Activated T-cell treated with anti-CD3 and anti-CD28 coated beads, Interleukin-2, amount 50 U/mL, for 24 hours (primary cell): ENCODE measurements at places on chromosomes 5 and 9.

GRCh38 chr9:119255116-119255515 lies 114.1 kb downstream of the BRINP1 start:
- DNase-seq = no peak

GRCh38 chr5:124310453-124310852 lies 436.0 kb downstream of the ZNF608 start:
- DNase-seq = no peak

DNA sequence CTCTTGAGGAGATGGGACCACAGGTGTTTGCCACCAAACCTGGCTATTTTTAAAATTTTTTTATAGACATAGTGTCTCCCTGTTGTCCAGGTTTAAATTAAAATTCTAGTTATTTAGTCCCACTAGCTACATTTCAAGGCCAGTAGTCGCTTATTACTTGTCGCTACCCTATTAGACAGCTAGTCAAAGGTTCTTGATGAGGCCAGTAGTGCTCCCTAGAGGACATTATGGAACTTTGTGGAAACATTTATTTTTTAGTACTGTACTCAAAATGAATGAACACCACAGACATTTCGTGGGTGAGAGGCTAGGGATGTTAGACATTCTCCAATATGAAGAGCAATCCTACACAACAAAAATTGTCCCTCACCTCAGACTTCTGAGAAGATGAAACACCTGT lies 14.4 kb upstream of the GRXCR2 start:
- no peak for DNase-seq

GRCh38 chr9:77175151-77175550 lies 2.2 kb upstream of the VPS13A start:
- no peak for DNase-seq

- DNase-seq = no peak
These were observed 26.7 kb downstream of the APBA1 start for GRCh38 chr9:69645488-69645887.

GRCh38 chr5:131282235-131282634 lies 18.4 kb downstream of the CDC42SE2 start:
- DNase-seq = no peak
